Stimulated activated CD8-positive, alpha-beta memory T cell treated with anti-CD3 and anti-CD28 coated beads, Interleukin-15, amount 100 ng/mL, for 1 hour (primary cell): ENCODE measurements at places on chromosomes 3 and 15.

GRCh38 chr15:36544518-36545466 lies 34.6 kb upstream of the CDIN1 start:
- DNase-seq = no peak

GRCh38 chr3:97793420-97794019 lies 28.3 kb upstream of the CRYBG3 start:
- DNase-seq = no peak

GRCh38 chr15:75687486-75688277 lies 25.0 kb downstream of the CSPG4 start:
- no peak for DNase-seq

- no peak for DNase-seq
Measured at GRCh38 chr3:151769175-151769574, 35.4 kb downstream of the AADACL2 start.

DNA sequence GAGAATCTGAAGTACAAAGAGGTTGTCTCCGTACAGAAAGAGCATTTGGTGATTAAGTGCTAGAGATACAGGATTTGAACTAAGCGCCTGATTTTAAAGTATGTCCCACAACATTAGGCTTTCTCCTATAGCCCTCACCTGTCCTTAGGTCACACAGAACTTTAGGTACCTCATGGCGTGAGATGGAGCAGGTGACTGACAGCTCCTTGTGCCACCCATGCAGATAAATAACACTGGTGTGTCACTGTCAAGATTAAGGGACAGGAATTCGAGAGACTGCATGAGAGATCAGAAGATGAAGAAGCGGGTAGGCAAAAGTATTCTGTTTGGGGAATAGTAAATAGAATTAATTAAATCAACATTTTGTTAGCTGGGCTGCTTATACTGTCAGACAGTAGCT lies 1.1 kb downstream of the BLM start:
- DNase-seq = no peak

GRCh38 chr15:96334705-96335410 lies 4.4 kb downstream of the NR2F2 start:
- DNase-seq = no peak

DNA sequence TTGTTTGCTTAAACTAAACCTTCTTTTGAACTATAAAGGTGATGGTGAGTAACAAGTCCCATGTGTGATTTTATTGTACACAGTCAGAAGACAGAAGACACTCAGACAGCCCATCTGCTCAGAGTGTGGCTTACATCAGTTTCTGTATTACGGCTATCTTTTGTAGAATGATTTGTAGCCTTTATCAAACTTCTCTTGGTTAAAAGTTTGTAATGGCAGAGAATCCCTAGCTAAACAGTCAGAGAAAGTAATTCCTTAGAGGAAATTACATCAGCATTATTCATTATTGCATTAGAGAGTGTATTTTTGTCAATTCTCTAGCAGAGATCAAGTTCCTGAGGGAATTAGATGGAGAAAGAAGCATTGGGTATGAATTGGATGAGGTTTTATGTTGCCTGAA lies 500.8 kb downstream of the CNTN4 start:
- DNase-seq = no peak

- DNase-seq = no peak
Measured at GRCh38 chr15:60949039-60949977, 279.8 kb downstream of the RORA start.

DNA sequence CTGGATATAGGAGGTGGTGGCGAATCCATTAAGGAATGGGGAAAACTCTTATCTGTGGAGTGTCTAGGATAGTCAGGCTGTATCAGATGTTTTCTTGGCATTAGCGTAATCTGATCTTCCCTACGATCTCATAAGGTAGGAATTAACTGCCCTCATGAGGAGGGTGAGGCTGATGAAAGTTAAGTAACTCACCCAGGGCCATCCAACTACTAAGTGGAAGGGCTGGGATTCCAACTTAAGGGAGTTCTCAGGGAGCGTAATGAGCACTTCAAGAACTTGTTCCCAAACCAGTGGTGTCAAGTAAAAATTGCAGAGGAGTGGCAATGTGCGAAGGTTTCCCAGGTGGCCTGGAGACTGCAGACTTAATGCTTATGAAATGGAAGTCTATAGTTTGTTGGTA lies 55.9 kb upstream of the OSBPL11 start:
- no peak for DNase-seq

DNA sequence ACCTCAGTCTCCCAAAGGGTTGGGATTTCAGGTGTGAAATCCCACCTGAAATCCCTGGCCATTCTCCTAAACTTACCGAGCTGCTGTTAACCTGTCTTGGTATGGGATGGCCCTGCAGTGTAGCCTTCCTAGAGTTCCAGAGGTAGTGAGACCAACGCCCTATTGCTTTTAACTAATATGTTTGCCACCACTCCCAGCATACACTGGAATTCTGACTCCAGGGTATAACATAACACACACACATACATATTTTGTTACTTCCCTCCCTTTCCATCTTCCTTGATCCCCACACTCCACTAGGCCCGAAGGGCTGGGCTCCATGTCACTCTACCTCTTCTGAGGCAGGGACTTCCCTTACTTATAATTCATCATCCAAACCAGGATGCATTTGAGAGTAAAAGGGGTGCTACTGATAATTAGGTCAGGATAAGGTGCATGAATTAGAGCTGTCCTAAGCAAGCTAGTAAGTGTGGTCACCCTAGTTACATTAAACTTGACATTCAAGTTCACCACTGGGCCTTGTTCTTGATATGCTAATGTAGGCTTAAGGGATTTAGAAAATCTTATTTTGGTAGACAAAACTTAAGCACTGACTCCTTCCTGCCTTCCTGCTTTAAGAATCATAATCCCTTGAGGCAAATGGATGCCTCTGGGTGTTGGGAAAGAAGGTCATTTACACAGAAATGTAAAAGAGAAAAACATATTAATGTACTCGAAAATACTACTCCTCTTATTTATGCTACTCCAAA lies 317.6 kb downstream of the MAGI1 start:
- no peak for DNase-seq

- DNase-seq = no peak
Measured at GRCh38 chr3:61522060-61522459, 39.3 kb upstream of the PTPRG start.

DNA sequence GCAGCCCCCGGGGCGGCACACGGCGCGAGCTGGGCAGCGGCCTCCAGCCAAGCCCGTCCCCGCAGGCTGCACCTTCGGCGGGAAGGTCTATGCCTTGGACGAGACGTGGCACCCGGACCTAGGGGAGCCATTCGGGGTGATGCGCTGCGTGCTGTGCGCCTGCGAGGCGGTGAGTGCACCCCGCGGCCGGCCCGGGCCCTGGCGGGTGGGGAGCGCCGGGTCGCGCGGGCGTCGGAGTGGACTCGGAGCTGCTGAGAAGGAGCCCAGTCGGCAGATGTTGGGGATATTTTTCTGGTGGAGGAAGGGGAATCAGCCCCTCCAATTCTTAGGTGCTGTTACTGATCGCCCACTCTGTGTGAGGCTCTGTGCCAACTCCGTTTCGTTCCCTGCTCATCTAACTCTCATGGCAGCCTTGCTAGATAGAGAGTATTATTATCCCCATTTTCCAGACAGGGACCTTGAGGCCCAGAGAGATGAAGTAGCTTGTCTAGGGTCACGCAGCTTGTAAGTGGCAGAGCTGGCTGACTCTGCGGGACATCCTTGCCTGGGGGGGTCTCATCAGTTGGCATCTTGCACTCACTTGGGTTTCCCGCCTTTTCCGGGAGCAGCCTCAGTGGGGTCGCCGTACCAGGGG lies 890 bp downstream of the CHRD start:
- DNase-seq = no peak

- no peak for DNase-seq
Measured at GRCh38 chr3:132840201-132840700, 118.0 kb upstream of the NPHP3 start.

DNA sequence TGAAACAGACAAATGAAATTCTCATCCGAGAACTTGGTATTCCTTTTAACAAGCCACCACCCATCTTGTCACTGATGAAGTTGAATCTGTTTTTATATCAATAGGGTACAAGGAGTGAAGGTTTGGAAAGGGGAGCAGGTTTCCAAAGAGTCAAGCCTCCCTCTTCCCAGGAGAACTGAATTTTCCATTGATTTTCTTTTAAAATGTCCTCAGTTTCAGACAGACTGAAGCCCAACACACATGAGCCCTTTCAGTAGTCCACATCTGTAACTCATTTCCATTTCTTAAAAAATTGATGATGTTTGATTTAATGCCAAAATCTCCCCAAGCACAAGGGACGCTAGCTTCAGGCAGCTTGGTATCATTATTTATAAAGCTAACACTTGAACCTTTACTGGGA lies 187.7 kb downstream of the FOXB1 start:
- DNase-seq = no peak

- DNase-seq = no peak
Measured at GRCh38 chr3:27542476-27542875, 58.3 kb upstream of the SLC4A7 start.

DNA sequence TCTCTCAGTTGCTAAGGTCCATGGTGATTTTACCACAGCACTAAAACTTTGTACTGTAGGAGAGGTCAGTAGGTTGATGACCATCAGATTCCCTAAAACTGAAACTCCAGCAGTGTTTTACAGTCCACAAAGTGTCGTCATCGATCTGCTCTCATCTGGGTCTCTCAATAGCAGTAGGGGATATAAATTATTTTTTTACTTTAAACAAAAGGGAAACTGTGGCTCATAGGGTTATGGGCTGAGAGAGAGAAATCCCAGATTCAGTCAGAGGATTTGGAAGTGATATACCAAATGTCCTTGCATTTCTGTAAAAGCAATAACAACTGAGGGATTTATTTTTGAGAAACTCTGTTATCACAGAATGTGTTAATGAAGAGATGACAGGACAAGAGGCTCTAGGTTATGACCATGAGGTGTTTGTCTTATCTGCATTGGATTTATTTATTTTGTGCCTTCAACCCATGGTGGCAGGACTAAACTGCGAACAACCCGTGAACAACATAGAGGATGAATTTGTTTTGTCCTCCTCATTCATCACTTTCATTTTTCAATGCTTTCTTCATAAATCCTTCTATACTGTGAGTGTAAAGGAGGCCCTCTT lies 869.7 kb downstream of the OTOL1 start:
- DNase-seq = no peak

DNA sequence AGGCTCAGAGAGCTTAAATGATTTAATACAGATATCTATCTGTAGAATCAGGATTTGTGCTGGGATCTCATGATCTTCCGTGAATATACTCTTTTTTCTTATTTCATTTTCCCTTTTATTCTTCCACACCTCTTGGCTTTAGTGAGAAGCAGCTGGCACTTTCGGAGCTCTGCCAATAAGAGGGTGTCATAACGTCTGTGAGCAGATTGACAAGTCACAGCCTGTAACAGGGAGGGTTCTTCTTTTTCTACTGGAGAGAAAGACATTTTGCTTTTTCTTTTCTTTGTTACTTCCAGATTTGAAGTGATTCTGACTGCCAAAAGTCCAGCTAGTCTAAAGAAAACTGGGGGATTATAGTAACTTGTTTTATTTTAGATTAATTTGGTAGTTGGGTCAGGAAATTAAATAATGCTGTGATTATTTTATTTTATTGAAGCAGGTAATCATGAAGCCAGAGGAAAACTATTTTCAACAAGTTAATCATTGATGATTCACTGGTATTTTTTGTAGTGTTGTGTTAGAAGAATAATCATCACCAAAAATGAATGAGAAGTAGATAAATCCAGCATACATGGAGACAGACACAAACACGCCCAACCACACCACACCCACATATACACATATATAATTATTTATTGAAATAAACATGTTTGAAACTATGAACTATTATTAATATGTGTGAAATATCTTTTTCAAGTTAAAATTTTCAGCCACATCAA lies 69.8 kb downstream of the TNFAIP8L3 start:
- no peak for DNase-seq

GRCh38 chr3:12345584-12346494 lies 57.0 kb downstream of the PPARG start:
- DNase-seq = no peak

- DNase-seq = no peak
Measured at GRCh38 chr15:63997715-63998442, 48.4 kb downstream of the DAPK2 start.

- no peak for DNase-seq
Measured at GRCh38 chr3:178270838-178271237, 265.4 kb upstream of the KCNMB2 start.

DNA sequence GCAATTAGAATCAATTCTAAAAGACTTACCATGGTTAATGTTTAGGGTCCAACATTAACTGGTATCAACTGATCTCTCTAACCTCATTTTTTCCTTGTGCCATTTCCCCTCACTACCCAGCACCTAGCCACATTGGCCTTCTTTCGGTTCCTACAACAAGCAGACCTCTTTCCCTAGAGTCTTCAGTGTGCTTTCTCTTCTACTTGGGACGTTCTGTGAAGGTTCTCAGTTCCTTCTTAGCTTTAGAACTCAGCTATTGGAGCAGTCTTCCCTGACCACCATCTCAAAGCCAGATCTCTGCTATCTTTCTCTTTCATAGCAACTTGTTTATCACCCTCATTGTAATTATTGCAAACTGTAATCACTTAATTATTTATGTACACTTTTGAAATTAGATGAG lies 31.5 kb upstream of the MINDY4B start:
- no peak for DNase-seq

DNA sequence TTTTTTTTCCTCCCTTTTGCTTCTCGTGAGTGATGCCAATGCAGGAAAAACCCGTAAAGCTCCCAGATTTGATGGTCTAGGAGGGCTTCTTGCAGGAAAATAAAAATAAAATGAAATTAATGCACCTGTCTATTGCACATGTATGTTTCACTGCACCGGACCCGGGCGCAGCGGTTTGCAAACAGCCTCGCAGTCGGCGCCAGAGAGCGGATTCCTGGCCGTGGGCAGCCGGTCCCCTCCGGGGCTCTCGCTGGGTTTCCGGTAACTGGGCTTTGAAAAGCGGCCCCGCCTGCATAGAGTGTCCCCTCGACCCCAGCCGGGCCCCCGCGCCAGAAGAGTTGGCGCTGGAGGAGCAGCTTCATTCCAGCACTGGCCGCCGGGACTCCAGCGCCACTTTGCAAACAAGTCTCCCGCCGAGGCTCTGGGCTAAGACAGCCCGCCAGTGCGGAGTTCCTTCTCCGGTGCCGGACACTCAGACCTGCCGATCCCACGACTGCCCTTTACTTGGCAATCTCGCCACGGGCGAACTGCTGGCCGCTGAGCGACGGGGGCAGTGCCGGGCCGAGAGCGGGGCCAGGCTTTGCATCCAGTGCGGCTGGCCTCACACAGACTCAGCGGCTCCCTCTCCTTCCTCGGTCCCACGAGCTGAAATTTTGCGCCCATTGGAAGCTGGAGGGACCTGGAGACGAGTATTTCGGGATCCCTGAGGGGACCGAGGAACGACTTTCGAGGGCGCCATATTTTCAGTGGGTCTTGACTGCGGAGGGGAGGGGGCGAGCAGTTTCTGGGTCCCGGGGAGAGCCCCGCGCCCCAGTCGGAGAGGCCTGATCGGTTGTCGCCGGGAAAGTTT lies 225.9 kb upstream of the C2CD4B start:
- no peak for DNase-seq
